ENCODE measurements at places on chromosomes 12 and 14.

DNA sequence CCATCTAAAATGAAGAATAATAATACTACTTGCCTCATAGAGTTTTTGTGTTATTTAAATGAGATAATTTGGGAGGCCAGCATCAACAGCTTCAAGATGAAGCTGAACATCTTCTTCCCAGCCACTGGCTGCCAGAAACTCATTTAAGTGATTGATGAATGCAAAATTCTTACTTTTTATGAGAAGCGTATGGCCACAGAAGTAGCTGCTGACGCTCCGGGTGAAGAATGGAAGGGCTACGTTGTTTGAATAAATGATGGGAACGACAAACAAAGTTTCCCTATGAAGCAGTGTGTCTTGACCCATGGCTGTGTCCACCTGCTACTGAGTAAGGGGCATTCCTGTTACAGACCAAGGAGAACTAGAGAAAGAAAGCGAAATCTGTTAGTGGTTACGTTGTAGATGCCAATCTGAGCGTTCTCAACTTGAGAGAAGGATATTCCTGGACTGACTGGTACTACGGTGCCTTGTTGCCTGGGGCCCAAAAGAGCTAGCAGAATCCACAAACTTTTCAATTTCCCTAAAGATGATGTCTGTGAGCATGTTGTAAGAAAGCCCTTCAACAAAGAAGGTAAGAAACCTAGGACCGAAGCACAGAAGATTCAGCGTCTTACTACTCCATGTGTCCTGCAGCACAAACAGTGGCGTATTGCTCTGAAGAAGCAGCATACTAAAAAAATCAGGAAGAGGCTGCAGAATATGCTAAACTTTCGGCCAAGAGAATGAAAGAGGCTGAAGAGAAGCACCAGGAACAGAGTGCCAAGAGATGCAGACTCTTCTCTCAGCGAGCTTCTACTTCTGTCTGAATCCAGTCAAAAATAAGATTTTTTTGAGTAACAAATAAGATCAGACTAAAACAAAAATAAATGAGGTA is 100.0 kb upstream of the LRIG3 start:
- DNase-seq = no peak

DNA sequence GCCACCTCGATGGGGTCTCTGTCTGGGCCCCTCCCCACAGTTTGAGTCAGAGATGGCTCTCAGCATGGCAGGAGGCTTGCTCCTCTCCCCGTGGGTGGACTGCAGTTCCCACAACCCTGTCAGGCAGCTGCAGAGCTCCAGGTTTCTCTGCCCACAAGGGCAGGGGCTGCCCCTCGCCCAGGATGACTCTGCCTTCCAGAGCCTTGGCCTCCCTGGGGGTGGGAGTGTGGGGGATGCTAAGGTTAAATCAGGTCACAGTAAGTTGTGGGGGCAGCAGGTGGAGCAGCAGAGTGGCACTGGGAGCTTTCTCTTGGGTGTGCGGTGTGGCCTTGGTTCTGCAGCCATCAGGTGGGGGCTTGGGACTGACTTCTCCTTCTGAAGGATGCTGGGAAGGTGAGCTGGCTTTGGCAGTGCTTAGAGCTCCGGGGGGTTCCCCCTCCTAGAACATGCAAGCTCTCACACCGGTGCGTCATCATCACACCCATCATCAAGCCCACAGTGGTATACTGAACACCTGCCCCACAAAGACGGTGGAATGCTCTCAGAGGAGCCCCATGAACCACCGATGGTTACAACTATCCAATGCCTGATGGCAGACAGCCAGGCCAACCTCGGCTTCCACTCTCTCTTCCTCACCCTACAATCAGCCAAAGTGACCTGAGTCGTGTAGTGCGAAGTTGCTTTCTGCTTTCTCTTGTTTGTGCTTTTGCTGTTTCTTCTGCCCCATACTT is 39.7 kb downstream of the ERH start:
- DNase-seq = no peak

DNA sequence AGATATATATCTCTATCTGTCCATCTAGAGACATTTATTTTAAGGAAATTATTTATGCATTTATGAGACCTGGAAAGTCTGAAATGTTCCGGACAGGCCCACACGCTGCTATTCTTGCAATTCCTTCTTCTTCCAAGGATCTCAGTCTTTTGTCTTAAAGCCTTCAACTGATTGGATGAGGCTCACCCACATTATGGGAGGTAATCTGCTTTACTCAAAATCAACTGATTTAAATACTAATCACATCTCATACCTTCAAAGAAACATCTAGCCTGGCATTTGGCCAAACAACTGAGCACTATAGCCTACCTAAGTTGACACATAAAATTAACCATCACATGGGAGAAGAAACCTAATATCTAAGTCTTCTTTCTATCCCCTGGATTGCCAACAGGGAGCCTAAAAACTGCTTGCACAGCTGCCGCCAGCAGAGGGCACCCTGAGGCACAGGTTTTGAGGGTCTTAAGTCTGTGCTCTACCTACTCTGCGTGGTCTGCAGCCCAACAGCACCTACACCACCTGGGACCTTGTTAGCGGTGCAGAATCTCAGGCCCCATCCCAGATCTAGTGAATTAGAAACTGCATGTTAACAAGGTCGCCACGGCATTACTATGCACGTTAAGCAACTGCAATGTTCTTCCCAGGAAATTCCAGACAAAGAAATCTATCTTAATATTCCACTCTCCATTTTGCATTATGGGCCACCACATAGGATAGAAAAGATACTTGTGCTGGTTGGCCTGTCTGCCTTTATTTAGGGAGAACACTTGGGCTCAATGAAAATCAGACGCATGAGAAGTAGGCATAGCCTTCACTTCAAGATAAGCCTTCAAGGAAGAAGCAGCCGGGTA is 249.7 kb downstream of the FOXG1 start:
- no peak for DNase-seq

DNA sequence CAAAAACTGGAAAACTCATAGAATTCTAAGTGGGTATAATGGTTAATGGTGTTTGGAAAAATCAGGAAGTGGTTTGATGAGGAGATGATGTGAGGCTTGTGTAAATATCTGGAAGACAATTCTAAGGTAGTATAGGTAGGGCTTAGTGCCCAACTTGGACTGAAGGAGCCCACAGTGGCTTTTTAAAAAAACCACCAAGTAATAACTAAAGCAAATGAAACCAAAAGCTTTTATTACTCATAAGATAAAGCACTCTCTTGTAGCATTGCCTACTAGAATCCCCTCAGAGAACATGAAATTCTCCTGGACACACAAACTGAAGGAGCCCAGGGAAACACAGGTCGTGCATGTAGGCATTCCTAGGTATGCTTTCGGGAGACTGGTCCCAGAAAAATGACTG is 324.5 kb downstream of the NELL2 start:
- no peak for DNase-seq
